ENCODE measurements at places on chromosomes 5 and 9.

DNA sequence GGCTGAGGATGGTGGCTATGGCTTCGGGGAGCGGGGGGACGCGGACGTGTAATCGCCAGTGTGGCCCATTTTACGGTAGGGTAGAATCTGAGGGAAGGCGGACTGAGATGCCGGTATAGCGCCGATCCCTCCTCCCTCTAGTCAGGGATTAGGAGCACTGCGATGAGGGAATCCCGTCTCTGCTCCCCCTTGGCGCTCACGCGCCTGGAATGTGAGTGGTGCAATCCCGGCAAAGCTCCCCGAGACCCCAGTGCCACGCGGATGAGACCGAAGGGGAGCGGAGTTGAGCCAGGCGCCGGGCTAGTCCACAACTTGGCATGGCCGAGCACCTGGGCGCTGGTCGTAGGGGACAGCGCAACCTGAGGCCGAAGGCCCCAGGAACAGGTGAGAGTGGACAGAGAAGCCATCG is 2.2 kb downstream of the NPR3 start:
- no peak for DNase-seq

DNA sequence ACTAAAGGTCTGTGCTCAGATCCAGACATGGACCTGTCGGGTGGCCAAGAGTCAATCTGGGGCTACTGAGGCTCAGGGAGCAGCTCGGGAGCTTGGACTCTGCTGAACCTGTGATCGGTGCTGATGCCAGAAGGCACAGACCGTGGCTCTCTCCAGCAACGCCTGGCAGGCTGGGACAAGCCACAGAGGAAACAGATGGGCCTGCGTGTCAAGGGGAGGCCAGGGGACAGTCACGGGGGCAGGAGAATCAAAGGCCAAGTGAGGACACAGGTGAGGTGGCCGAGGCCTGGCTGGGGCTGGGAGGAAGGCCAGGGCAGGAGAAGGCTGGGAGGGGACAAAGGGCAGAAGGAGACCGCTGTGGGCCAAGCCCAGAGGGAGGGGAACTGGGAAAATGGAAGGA is 43.4 kb downstream of the EPB41L4B start:
- DNase-seq: no peak

GRCh38 chr9:129033216-129033615 is 3.2 kb upstream of the MIGA2 start:
- no peak for DNase-seq

DNA sequence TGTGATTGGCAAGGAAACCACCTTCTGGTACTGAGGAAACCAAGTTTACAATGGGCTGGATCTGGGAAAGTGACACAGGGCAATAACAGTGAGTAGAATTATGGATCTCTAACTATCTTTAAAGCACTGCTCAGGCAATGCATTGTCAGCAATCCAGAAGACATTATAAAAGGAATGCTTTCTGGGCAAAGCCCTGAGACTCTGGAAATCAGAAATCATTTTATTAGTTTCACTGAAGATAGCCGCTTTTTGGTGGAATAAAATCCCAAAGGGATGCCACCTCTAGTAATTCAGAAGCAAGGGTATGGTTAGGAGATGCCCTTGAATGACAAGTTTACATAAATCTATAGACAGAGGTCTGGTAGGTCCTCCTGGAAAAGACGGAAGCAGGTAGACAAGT is 211.1 kb downstream of the DMRT2 start:
- no peak for DNase-seq

- DNase-seq: peak; percentile 87
These were observed 2.5 kb downstream of the SLC6A18 start for GRCh38 chr5:1227667-1228066.

DNA sequence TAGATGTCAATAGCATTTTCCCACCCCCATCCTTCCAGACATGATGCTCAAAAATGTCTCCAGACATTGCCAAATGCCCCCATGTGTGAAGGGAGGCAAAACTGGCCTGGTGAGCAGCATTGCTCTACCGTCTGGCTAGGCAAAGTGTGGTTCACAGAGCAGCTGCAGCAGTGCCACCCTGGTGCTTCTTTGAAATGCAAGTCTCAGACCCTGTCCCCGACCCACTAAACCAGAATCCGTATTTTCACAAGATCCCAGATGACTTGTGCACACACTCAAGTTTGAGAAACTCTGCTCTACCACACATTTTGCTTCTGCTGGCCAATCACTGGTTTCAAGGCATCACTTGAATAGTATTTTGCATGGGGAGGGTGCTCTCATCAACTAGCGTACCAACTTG is 226.6 kb upstream of the KLF9 start:
- no peak for DNase-seq

Measured in NCI-H1092 (cell line).